ENCODE measurements at places on chromosomes 12 and 14.
A peak's percentile ranks its signal among the peaks of the same experiment; 100 is the strongest.

DNA sequence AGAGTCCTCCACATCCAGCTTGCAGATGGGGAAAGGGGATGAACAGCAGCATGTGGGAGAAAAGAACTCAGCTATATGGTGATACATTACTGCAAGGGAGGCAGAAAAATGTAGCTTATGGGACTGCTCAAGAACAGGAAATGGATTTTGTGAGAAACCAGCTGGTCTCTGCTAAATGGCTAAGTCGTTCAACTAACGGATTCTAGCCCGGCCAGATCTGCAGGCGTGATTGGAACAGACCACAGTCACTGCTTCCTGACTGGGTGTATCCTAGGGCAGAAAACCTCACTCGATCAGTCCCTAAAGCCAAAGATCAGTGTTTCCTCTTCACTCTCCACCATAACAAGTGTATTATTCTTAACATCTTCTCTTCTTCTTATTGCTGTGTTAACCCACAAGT lies 8.1 kb upstream of the PTGDR start:
- DNase-seq: no peak

- DNase-seq: no peak
Measured at GRCh38 chr14:100828031-100828769, 2.3 kb downstream of the MEG3 start.

GRCh38 chr12:121812320-121812871 lies 8.6 kb downstream of the SETD1B start:
- DNase-seq: no peak

GRCh38 chr12:121709478-121709961 lies 3.0 kb upstream of the TMEM120B start:
- no peak for DNase-seq

DNA sequence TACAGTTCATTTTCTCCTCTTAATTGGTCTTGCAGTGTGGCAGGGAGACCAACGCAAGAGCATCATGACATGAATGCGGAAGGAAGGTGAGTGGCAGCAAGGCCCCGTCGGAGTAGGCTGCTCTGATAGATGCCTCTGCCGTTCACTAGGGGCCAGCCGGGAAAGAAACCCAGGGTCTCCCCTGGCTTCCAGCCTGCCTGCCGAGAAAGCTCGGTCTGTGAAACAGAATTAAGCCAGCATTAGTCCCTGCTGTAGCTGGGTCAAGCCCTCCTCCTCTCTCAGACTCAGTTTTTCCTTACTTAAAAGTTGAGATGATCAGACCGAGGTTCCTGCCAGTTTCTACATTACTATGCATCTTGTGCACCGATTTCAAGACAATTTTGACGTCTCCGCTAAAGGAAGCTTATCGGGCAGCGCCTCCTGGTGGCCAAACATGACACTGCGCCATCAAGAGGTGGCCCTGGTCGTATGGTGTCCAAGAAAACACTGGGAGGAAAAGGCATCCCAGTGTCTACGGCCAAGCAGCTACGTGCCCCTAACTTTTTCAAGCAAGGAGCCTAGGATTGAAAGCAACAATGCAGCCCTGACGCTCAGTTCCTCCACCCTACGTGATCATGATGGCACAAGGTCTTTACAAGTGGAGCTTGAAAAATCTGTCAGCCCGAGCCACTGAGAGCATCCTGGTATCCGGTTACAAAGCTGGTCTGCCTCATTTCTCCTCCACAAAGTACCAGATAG lies 131.6 kb downstream of the KSR2 start:
- DNase-seq: peak; percentile 54

DNA sequence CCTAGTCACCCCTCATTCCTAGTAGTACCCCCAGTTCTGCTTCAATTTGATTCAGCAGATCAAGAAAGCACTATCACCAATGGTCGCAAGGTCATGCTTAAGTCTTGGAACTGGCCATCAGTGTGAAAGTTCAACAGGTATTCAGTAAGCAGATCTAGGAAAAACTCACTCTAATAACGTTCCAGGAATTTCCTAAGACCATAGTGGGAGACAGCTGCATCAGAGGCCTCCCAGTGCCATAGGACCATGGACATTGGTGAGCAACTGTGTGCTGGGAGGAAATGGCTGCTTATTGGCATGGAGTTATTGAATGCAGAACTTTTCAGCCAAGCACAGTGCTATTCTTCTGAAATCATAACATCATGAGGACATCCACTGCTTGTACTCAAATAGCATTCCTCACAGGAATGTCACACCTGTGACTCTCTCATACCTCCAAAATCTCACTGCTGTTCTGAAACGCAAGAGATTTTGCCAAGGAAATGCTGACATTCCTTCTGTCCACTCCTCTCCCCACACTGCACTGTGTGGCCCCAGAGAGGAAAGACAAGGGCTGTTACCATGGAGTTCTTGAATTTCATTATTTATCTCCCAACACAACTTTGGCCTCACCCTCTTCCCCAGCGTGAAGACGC lies 30.9 kb upstream of the MDM2 start:
- DNase-seq: no peak

- DNase-seq: no peak
Measured at GRCh38 chr12:68739891-68740290, 6.1 kb upstream of the SLC35E3 start.

GRCh38 chr14:20714593-20715250 lies 26.2 kb downstream of the ANG start:
- DNase-seq: no peak

GRCh38 chr14:71108398-71109119 lies 201.3 kb downstream of the PCNX1 start:
- no peak for DNase-seq

- DNase-seq: no peak
Measured at GRCh38 chr12:25712169-25712568, 159.1 kb upstream of the LMNTD1 start.

DNA sequence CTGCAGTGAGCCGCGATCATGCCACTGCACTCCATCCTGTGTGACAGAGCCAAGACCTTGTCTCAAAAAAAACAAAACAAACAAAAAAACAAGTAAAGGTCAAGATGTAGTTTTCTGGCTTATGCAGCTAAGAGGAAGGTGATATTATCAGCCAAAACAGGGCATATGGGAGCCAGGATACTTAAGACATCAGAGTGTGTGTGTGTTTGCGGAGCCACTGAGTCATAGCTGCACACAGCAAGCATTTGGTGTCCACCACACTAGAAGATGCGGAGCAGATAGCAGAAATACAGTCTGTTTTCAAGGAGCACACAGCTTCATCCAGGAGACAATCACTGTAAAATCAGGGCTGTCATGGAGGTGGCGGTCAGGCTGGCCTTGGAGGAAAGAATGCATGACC lies 72.6 kb upstream of the REP15 start:
- DNase-seq: no peak

- DNase-seq: no peak
Measured at GRCh38 chr12:57181561-57182155, 34.2 kb upstream of the LRP1-AS start.

- no peak for DNase-seq
Measured at GRCh38 chr12:96099986-96100385, 64.6 kb upstream of the LTA4H start.

- no peak for DNase-seq
Measured at GRCh38 chr12:49683599-49684309, 23.5 kb downstream of the FMNL3 start.

DNA sequence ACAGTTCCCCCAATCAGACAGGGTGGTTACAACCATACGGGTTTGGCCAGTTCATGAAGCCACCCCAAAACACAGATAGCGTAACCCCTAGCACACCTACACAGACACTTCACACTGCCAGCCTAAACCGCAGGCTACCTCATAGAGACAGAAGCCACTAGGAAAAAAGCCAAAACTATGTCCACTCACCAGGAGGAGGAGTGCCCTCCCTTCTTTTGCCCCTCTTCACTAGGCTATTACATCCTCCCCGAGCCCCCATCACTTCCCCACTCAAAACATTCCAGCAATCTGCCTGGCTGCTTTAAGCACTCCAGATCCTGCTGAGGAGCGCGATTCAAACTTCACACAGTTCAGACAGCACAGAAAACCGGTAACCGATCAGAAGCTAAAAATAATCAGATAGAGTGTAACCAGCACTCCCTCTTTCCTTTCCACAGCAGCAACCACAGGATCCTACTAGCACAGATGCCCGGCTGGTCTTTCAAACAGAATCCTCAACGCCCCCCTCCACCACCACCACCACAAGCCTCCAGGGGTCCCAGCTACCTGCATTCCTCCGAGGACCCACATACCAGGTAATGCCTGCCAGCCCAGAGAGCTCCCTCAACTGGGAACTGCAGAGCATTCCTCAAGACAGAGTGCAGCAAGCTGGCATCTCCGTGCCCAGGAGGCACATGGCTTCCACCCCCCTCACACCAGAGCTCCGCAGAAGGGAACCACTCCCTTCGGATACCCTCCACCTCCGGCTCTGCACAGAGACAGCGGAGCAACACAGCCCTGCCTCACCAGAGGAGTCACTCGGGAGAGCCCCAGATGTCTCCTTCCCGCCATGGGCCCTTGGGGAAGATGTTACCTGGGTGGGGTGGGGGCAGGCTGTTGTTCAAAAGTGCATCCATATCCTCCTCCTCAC lies 1.5 kb downstream of the CHD4 start:
- DNase-seq: no peak

- no peak for DNase-seq
Measured at GRCh38 chr12:22275843-22276242, 58.7 kb downstream of the ST8SIA1 start.

GRCh38 chr12:66304296-66304900 lies 2.1 kb downstream of the HELB start:
- no peak for DNase-seq

DNA sequence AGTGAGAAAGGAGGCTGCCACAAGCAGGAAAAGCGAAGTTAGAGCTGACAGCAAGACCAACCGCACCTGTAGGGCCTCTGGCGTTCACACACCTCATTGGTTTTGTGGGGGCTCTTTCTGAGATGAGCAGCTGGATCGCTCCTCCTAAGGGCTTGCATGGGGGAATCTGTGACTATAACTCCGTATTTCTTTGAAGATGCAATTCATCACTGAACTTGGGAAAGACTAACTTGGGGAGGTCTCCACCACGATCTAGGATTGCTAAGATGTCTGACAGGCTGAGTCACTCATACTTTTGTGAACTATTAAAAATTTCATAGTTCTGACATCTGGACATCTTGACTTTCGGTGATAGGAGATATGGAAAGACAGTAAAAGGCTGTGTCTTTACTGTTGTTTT lies 173.6 kb downstream of the ETV6 start:
- DNase-seq: no peak

GRCh38 chr12:69575346-69575745 lies 9.9 kb upstream of the CCT2 start:
- DNase-seq: no peak

GRCh38 chr12:131860472-131861260 lies 32.5 kb downstream of the MMP17 start:
- DNase-seq: no peak

- no peak for DNase-seq
Measured at GRCh38 chr12:16955083-16955657, 349.2 kb upstream of the LMO3 start.

- DNase-seq: no peak
Measured at GRCh38 chr14:75876530-75876929, 105.3 kb downstream of the TGFB3 start.

DNA sequence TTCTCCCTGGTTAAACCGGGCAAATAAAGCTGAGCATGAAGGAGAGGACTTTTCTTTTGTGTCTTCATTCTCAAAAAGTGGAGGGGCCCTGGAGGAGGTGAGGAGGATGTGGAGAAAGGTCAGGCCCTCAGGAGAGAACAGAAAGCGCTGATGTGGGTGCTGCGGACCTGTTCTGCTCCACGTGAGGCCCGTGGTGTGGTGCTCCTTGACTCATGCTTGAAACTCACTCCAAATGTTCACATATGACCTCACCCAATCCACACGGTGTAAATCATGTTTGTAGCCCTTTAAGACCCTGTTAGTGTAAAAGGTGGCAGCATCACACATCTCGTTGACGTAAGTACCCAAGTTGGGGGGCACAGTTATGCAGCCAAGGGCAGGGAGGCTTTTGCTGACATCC lies 126.2 kb downstream of the FOXN3 start:
- DNase-seq: no peak

DNA sequence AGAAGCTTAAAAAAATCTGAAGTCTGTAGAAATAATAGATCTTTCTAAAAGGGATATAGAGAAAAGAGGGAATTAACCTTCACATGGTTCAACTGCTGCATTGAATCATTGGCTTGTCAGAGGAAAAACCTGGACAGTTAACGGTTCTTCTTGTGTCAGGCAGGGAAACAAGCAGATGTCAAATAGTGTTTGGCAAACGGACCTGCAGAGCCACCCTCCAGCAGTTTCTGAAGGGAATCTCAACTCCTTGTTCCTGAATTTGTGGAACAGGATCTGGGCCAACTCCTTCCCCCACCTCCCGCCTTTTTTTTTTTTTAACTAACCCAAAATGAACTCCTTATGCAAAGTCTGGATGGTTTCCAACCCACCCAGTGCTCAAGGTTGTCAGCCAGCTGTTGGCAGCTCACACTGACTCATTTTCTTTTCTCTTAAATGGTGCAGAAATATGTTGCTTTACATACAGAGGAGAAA lies 187.3 kb downstream of the CAND1 start:
- DNase-seq: no peak

GRCh38 chr12:1465990-1466389 lies 128.4 kb downstream of the FBXL14 start:
- DNase-seq: no peak

GRCh38 chr12:65495233-65495632 lies 216.8 kb downstream of the MSRB3 start:
- DNase-seq: no peak

- no peak for DNase-seq
Measured at GRCh38 chr12:132501204-132501940, 11.4 kb downstream of the FBRSL1 start.

- no peak for DNase-seq
Measured at GRCh38 chr14:79419571-79420327, 791.6 kb downstream of the DIO2 start.
